Jurkat, Clone E6-1 (cell line): ENCODE measurements at places on chromosomes 5 and 9.
A peak's percentile ranks its signal among the peaks of the same experiment; 100 is the strongest.

GRCh38 chr5:109688630-109688969 is 1.1 kb upstream of the MAN2A1 start:
- DNase-seq, result peak; percentile 54

GRCh38 chr9:96148634-96149532 is 153.1 kb downstream of the HSD17B3 start:
- DNase-seq, result no peak

DNA sequence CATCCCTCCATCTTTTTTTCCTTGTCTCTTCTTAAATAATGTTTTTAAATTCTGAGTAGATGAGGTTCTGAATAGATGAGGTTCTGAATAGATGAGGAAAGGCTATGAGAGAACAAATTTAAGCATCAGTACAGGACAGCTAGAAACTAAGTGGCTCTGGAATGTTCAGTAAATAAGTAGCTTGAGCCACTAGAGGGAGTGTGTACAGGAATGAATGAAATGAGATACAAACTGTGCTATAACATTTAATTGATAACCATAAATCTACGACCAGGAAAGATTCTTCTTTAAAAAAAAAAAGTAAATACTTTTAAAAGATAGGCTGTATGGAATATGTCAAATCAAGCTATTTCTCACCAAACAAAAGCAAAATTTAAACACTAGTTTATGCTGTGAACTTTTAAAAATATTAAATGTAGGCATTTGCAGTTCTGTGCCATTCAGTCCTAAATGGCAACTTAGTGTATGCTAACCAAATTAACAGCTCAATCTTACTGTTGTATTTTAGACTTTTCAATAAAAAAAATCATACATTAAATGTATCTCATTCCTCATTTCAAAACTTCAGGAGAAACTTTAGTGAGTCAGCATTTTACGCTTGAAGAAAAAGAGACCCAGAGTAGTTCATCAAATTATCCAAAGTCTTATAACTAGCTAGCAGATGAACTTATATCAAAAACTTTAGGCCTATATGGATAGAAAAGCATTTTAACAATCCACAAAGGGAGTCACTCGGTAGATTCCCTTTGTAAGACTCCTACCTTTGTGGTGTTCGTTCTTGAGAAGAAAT is 70.4 kb upstream of the SNX2 start:
- DNase-seq, result peak; percentile 32

GRCh38 chr5:67353500-67354450 is 157.2 kb upstream of the CD180 start:
- DNase-seq, result no peak

DNA sequence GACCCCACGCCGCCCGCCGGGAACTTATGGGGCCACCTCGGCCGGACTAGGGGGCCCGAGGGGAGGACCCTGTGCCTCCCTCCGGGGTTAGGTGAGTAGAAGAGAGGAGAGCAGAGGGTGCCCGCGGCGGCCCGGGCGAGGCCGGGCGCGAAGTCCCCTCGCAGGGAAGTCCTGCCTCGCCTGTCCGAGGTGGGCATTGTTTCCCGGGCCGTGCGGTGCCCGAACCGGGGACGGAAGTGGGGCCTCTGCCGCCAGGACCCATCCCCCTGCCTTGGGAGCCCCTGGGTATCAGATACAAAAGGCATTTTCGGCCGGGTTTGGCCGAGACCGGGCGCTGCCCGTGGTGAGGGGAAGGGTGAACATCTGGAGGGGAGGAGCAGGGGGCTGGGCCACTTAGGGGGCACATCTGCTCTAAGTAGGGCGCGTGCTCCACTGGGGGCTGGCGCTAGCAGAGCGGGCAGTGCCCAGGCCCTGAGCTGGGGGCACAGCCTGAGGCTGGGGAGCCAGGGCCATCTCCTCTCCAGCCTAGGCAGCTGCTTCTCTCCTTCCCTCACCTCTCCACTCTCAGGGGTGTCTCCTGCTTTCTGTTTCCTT is 48.2 kb downstream of the DAB2IP start:
- no peak for DNase-seq

- no peak for DNase-seq
These were observed 191.3 kb downstream of the DMAC1 start for GRCh38 chr9:7608261-7608660.

DNA sequence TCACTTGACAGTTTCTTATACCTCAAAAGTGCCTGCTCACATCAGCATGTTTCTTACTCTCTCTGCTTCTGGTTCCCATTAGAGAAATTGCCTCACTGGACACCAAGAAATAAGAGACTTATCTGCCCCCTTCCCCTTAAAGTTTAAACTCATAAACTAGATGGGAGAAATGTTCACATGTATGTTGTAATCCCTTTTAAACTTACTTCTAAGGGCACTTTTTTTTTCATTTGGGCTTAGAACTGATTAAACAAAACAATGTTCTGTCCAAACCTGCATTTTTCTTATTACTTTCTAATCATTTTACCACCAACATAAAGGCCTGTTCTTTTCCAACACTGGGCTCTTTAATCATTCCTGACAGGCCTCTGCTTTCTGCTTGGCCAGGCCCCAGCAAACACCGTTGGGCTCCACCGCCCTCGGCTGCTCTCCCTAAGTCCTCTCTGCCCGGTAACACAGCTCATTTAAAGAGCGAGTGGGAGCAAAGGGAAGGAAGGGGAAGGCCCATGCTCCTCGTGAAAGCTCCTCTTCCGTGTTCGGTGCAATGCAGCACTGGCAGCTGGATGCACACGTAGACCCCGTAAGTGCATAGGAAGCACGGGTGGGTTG is 53.4 kb downstream of the ROR2 start:
- DNase-seq, result no peak

- no peak for DNase-seq
These were observed 162.4 kb downstream of the CHSY3 start for GRCh38 chr5:130066644-130067043.

DNA sequence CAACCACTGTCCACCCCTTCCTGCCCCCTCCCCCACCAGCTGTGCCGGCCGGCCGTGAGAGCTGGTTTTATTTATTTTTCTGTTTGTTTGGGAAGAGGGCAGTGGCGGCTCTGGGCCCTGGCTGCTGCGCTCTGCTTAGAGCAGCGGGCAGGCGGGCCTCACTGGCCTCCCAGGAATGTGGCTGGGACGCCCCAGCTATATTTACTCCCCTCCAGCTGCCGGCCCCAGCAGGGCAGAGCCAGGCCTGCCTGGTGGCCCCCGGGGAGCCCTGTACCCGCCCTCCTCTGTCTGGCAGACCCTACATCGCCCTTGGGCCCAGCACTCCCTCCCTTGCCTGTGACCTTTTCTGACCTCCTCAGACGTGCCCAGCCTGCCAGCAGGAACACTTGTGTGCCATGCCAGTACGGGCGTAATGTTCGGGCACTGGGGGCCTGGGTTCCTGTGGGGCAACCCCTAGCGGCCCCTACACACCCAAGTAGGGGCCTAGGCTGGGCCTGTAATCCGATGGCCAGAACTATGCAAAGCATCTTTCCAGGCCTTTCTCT is 7.7 kb downstream of the CXXC5 start:
- DNase-seq, result no peak

- no peak for DNase-seq
These were observed 21.8 kb downstream of the MCTP1 start for GRCh38 chr5:95262933-95263660.
